GM20000 (cell line): ENCODE measurements at places on chromosomes 2 and 18.

DNA sequence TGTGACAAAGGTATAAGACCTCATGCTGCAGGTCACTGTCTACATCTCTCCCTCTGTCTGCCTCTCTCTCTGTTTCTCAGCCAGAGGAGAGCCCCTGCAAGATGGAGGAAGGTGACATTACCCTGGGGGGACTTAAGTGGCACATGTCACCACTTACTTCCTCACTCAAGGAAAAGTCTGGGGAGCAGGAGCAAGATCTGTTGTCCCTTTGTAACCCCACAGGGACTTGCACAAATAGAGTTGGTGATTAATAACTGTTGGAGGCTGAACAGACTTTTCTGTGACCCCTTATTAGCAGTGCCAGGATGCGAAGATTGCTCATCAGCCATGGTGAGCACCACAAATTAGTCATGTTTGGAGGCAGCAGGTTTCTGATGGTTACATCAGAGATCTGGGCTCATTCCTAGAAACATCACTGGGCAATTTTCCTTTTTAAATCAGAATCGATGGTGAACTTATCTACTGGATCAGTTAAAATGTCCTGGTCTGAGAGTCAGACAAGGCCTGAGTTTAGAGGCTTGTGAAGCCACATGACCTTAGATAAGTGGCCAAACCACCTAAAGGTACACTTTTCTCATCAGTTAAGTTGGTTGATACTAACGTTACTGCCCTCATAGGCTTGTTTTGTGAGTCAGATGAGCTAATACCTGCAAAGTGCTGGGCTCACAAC, 81.2 kb upstream of the LTBP1 start:
- no peak for DNase-seq

DNA sequence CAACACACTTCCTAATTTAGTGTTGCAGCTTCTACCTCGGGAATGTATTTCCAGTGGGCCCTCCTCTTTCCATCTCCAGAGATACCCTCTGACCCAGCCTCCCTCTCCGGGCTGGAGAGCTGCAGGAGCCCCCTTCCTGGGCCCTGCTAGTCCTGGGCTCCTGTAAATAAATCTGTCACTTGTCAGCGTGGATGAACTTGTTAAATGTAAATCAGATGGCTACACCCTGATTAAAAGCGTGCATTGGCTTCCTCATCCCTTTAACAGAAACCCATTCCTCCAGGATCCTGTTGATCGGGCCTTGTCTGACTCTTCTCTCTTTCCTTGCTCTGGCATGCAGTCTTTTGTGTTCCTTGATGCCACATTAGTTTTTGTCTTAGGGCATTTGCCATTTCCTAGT, 2.4 kb downstream of the ZNF236 start:
- DNase-seq, result no peak

GRCh38 chr18:58828399-58829121, 36.1 kb upstream of the ZNF532 start:
- DNase-seq, result no peak

- no peak for DNase-seq
Observed at GRCh38 chr2:238846628-238847418, 1.1 kb upstream of the TWIST2 start.

DNA sequence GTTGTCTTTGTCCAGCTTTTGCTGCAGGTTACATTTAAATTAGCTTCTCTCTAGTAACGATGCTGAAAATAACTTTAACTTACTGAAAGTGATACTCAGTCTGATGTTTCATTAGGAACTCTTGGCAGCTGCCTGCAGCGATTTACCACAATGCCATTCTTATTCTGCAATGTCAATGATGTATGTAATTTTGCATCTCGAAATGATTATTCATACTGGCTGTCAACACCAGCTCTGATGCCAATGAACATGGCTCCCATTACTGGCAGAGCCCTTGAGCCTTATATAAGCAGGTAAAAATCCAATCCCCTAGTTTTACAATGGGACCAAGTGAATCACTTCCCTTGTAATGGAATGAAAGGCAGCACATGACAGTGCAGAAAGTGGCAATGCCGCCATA, 16.3 kb upstream of the MFF start:
- DNase-seq, result peak; percentile 15

DNA sequence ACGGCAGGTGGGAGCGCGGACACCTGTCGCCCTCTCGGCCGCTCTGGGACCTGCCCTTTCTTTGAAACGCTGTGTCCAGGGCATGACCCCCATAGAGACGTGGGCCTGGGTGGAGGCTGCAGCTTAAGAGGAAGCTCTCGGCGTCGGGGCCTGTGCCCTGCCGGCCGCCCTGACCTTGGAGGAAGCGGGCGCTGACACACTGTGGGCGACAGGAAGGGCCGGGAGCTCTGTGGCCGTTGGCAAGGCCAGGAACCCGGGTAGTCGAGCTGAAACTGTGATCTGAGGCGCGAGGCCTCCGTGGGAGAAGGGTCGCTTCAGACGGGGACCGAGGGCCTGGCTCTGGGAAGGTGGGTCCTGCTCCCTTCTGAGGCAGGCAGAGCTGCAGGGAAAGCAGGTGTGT, 28.2 kb downstream of the KCNG2 start:
- no peak for DNase-seq

DNA sequence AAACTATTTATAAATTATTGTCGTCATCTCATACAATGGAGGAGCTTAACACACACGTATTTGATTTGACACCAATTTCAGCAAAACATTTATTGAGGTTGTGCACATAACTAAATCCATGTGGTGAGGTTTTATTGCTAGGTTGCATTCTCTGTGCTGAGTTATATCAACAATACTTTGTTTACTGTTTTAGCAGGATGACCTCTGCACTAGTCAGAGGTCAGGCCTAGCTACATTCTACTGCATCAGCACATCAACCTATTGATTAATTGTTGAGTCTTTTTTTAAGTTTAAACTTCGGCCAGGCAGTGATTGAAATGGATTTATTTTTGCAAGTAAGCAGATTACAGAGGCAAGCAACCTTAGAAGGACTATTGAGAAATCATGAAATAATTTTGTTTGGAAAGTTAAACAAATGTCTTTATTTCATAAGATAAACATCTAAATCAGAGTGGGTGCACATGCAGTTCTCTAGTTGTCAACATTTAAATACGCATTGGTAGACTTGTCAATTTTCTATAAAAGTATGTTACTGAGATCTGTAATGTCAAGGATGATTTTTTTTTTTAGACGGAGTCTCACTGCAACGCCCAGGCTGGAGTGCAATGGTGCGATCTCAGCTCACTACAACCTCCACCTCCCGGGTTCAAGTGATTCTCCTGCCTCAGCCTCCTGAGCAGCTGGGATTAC, 75.2 kb upstream of the CD28 start:
- no peak for DNase-seq

- DNase-seq, result no peak
Observed at GRCh38 chr2:163198972-163199371, 360.4 kb upstream of the KCNH7 start.

- no peak for DNase-seq
Observed at GRCh38 chr2:95166065-95166763, 605 bp downstream of the ZNF2 start.

DNA sequence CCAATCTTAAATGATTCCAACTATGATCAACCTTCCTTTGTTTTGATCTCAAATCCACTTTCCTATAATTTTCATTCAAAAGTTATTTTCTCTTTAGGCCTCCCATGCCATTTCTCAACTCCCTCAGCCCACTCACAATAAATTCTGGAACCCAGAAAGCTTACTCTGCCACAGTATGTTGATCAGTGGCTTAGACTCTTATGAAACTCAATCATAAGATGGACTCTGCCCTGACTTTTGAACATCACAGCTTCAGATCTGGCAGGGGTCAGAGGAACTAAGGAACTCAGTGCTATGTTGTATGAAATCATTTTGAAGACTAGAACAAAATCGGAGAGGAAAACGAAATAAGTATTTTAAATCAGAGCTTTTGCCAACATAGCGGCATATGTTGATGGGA, 59.8 kb upstream of the LGALSL start:
- DNase-seq, result no peak

DNA sequence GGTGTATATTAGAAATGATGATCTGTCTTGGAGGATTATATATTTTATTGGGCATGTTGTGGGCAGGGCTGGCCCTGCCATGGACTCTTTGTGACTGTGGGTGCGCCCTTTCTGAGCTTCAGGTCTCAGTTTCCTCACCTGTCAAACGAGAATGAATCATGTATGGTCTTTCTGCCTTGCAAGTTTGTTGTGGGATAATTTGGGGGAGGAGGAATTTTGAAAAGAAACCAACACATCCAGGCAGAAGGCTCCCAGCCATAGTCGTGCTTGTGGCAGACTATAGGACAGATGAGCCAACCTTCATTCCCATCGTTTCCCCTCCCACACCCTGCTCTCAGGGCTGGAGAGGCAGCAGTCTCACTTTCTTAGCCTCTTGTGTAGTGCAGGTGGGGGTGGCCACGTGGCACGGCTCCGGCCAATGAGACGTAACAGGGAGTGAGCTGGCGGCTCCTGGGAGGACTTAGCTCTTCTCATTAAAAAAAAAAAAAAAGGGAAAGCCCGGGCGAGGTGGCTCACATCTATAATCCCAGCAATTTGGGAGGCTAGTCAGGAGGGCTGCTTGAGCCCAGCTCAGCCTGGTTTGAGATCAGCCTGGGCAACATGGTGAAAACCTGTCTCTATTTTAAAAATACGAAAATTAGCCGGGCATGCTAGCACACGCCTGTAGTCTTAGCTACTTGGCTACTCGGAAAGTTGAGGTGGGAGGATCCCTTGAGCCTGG, 63.1 kb downstream of the RHOB start:
- no peak for DNase-seq

- DNase-seq, result no peak
Observed at GRCh38 chr2:86793752-86794151, 3.0 kb upstream of the CD8A start.

DNA sequence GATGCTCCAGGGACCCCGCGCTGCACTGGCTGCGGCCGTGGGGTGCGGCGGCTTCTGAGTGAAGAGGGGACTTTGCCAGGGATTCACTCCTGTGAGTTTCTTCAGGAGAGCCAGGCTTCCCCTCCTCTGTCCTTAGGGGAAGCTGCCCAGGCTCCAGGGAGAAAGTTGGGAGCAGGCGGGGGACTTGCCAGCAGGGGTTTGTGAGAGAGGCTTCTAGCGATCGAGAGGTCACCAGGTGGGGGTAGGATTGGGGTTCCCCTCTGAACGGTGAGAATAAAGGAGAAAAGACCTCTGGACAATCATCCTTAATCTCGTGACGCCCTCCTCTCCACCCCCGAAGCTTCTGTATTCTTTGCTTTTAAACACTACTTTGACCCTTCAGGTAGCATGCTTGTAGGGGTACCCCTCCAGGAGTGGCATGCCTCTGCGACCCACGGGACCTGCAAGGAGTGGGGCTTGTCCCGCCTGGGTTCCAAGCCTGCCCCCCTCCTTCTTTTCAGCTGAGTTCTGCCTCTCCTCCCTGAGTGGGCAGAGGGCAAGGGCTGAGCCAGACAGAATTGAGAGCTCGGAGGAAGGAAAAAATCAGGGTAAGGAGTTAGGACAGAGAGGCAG, 601 bp downstream of the PROKR1 start:
- no peak for DNase-seq

- DNase-seq, result no peak
Observed at GRCh38 chr2:126041391-126042047, 614.4 kb upstream of the GYPC start.

GRCh38 chr2:137775529-137775928, 188.7 kb upstream of the HNMT start:
- no peak for DNase-seq

GRCh38 chr18:44079606-44080005, 601.1 kb upstream of the SETBP1 start:
- DNase-seq, result no peak

- no peak for DNase-seq
Observed at GRCh38 chr2:29239209-29239960, 124.2 kb downstream of the CLIP4 start.

GRCh38 chr2:238900511-238900910, 52.6 kb downstream of the TWIST2 start:
- no peak for DNase-seq

- DNase-seq, result peak; percentile 71
Observed at GRCh38 chr2:65228263-65228750, 676 bp downstream of the ACTR2 start.

DNA sequence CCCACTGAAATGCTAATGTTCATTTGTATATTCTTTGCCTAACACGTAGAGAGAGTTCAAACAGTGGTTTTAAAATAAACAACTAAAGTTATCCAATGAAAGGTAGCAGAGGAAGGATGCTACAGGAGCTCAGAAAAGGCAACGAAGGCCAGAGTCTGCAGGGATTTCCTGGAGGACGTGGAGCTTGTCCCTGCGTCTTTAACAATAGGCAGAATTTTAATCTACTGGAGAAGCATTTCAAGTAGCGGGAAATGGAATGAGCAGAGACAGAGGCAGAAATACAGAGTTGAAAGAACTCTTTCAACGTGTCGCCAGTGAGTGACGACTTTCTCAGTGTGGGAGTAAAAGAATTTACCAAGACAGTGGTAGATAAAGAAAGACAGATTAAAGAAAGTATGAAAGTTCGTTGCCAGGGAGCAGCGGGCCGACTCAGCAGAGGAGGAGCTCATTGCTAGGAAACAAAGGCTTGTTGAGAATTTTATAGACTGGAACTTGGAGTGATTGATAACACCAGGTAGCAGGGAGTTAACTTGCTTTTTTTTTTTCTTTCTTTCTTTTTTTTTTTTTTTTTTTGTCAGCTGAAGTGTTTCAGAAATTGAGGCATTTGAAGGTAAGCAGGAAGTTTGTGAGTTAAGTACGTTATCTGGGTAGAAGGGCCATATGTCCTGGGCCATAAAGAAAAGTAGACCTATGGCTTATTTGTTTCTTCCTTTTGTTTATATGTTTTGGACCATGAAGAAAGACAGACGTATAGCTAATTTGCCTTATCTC, 625 bp upstream of the NBAS start:
- DNase-seq, result peak; percentile 38

DNA sequence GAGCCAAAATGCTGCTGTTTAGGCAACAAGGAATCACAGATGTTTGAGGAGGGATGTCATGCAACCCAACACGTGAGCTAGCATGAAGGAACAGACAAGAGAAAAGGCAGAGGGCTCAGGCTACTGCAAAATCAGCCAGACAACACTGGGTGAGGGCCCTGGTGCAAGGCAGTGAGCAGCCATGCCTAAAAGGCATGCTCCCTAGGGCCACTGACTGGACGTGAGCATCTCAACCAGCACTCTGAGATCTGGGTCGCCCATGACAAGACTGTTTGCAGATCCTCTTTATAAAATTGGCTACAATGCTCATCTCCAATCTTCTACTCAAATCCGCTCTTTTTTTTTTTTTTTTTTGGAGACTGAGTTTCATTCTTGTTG, 49.1 kb downstream of the KIAA2012 start:
- DNase-seq, result no peak

DNA sequence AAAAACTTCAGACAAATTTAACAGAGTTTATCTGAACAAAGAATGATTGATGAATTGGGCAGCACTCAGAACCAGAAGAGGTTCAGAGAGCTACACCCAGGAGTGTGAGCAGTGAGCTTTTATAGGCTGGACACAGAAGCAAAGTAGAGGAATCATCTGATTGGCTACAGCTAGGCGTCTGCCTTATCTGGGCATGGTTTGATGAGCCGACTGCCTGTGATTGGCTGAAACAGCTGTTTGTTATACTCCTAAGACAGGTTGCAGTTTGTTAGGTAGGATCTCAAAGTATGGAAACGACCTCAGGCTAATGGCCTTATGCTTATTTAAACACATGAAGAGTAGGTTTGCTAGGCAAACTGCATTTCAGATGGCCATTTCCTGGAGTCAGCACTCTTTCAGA, 188.9 kb downstream of the MYO1B start:
- no peak for DNase-seq

GRCh38 chr2:134271758-134272157, 17.9 kb downstream of the MGAT5 start:
- DNase-seq, result no peak
